Stimulated activated CD4-positive, alpha-beta T cell treated with anti-CD3 and anti-CD28 coated beads, Interleukin-2, amount 100 ng/mL, for 24 hours (primary cell): ENCODE measurements at places on chromosomes 12 and 14.

DNA sequence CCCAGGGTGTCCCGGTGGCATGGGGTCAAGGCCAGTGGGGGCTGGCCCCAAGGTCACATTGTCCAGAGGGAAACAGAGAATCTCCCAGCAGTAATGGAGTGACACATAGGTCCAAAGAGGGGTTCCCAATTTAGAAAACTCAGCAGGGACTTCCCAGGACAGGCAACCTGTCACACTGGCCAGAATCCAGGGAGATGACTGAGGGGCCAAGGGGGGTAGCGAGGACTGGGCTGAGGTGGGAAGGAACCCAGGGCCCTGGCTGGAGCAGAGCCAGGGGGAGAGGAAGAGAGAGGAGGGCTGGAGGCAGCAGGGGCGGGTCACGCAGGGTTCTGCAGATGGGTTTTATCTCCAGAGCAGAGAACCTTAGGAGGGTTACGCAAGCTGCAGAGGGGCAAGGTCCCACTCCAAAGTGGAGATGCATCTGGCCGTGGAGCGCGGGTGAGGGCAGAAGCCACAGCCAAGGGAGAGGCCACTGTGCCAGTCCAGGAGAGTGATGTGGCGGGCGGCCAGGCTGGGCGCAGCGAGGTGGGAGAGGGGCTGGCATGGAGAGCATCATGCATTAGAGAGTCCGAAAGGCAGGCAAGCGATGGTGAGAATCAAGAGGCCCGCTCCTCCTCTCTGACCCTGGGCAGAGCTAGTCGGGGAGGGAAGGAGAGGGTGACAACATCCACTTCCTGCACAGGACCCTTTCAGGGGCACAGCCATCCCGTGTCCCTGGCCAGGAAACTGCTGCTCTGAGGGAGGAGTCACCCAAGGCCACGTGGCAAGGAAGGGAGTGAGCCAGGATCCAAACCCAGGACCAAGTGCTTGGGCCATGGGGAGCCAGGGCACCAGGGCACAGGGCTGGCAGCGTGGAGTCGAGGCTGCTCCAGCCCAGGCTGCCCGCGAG lies 29.0 kb downstream of the NCOR2 start:
- no peak for DNase-seq

DNA sequence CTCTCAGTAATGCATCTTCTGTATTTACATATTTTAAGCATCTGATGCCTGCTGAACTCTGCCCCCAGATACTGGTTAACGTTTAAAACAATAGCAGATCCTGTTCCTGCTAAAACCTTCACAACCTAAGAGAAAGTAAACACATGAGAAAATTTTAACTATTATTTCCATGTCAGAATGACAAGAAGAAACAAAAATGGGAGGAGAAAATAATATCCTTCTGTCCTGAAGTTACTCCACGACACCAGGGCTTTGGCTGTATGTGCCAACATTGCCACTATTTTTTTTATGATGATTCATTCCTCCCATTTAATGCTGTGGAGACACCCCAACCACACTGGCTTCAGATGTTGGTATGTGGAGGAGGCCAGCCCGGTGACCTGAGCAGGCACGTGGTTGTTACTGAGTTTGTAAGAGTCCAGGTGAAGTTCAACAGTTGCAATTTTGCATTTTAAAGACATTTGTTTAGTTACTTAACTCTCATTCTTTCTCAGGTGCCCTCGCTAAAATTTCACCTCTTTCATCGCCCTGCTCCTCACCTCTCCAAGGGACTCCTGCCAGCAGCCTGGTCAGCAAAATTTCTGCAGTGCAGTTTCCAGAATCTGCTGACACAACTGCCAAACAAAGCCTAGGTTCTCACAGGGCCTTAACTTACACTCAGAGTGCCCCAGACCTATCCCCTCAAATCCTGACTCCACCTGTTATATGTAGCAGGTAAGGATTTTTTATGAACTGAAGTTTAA lies 65.5 kb upstream of the SLCO1C1 start:
- DNase-seq, result no peak

DNA sequence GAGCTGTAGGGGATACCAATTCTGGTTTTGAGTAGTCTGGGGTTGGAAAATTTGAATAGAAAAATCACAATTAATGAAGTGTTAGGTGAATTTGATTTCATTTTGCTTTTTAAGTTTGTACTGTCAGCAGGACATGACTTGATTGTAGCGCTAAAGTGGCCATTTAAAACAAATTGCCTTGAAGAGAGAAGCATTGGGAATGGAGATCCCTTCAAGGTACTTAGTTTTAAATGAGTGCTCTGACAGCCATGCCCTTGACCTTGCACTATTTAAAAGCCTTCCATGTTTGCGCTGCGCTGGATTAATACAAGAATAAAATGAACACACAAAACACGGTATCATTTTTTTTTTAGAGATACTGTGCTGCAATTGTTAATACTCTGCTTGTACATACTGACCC lies 345.9 kb downstream of the NAV3 start:
- DNase-seq, result no peak

DNA sequence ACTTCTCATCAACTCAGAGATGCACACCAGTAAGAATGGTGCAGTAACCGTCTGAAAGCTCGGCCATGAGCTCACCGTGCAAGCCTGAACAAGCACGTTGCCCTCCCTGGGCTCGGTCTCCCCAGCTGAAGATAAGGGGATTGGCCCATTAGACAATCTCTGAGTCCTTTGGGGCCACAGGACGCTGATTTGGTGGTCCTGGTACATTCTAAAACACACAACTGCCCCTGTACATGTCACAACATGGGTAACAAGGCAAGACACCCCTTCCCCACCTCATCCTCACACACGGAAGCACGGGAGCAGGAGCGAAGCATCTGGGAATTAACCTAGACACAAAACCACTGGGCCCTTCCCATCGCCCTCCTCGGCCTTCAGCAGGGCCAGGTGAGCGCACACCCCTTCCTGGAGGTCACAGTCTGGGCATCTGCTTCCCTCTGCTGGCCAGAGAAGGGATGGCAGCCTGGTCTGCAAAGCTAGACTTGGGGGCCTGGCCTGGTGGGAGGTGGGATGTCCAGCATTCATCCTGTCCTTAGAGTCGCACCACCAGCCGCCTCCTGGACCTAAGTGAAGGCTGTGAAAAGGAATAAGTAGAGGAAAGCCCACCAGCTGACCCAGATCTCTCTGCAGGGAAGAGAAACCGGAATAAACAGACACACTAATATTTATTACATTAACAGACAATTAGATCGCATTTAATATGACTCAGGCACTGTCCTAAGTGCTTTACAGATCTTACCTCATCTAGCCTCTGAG lies 18.9 kb upstream of the SMUG1 start:
- DNase-seq, result peak; percentile 86

DNA sequence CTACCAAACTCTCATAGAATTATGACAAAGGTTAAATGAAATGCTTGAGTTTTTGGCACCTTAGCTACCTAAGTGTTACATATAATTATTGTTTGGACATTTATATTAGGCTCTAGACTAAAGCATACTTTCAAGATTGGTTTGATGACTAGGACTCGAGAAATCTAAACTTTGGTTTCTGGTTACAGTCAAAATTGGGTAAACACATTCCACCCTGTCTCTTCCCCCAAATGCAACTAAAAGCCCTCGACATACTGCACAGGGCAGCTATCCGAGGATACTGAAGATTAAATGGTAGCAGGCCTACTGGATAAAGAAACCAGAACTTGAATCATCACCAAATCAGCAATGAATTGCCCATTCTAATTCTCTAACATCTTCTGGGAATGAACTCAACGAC lies 369.1 kb downstream of the PRKD1 start:
- no peak for DNase-seq

GRCh38 chr14:75162631-75163030 lies 13.8 kb downstream of the TMED10 start:
- DNase-seq, result no peak

DNA sequence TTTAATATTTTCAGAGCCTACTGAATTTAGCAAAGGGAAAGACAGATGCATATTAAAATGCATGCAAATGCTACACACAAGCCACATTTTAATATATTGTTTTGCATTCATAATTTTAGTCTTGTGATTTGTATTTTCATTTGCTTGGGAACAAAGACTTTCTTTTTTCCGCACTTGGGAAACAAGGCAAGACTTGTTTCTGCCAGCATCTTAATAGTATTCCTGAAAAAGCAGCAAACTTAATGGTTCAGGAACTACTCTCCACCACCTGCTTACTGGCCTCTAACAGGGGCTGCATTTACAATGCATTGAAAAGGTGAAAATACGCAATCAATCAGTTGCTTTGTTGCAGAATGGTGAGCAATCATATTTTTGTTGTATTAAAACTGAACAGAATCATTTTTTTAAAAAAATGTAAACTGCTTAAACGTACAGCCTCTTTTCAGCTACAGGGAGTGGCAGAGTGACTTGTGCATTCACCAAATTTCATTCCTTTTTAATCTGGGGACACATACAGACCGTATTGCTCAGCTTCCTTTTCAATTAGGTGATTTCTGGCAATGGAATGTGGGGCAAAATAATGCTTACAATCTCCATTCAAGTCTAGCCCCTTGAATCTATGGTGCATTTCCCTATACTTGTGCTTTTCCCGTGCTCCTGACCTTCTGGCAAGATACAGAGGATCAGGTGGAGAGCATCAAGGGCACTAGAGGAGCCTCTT lies 144.1 kb upstream of the BTG1 start:
- no peak for DNase-seq

DNA sequence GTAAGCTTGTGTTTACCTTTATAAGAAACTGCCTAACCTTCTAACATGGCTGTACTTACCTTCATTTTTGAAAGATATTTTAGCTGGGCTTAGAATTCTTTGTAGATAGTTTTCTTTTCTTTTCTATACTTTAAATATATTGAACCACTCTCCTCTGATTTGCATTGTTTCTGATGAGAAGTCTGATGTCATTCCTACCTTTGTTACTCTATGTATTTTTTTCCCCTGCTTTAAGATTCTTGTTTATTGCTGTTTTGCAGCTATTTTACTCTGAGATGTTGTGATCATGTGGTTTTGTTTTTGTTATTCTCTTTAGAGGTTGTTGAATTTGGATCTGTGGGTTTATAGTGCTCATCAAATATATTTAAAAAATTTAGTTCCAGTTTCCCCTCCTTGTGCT lies 31.8 kb downstream of the CNOT2 start:
- DNase-seq, result no peak

DNA sequence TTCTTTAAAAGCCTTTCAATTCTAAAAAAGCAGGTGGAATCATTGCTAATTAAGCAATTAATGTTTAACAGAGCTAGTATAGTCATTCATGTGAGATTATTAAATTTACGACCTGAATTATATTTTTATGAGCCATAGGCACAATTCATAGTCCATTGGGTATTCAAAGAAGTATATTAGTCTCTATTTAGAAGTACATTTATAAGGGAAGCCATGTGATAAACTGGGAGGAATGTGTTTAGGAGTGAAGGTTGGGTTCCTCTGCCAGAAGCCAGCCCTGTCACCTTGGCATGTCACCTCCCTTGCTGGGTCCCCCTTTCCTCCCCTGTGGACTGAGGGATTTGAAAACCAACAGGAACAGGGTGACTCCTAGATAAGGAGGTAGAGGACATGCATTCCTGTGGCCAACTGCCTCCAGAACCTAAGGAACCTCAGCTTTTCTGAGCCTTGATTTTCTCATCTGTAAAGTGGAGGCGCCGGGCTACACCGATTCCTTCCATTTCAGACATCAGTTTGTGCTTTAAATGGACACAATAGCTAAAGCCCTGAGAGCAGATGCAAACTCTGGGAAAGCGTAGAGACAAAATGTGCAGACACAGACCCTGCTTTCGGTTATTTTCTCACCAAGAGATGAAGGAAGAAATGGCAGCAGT lies 5.4 kb upstream of the KRT2 start:
- DNase-seq, result no peak

- DNase-seq, result no peak
Observed at GRCh38 chr12:19138551-19138950, 9.0 kb downstream of the PLEKHA5 start.

- DNase-seq, result no peak
Observed at GRCh38 chr12:4579305-4580102, 17.5 kb downstream of the DYRK4 start.

GRCh38 chr12:102962986-102963385 lies 5.5 kb downstream of the ASCL1 start:
- no peak for DNase-seq

DNA sequence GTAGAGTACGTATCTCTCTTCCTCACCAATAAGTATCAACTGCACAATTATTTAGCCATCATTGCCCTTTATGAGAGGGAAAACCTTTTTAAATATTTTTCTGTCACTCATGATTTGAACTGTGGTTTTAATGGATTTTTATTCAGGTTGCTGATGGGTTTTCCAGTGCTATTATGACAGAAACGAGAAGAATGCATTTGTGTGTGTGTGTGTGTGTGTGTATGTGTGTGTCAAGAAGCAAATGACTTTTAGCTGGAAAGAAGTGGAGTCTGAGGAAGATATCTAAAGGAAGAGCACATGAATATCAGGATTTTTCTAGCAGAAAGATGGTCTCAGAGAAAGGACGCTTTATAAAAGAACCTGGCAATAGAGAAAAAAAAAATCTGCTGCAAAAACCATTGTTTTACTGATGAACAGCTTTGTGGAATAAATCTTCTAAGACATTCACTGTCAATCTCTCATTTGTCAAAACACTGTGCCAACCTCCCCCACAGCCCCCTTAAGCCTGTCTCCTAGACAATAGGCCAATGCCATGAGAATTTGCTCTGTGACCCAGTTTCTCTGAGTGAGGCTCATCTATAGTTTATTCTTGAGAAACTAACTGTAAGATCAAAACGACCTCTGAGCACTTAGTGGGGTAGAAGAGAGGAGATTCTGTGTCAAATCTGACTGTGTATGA lies 417.7 kb downstream of the FLRT2 start:
- no peak for DNase-seq

DNA sequence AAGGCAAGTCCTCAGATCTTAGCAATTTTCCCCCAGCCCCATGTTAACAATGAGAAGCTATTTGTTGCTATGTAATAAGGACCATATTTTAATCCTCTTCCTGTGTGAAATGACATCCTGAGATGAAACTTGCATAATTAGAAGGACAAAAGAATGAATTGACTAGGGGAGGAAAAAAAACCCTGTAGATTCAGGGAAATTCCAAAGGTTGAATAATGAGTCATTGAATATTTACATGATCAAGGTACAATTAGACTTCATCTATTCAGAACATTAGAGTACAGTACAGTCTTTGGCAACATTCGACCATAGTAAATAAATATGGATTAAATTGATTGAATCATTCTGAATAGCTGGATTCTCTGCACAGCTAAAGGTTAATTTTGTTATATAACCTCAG lies 9.4 kb downstream of the MYBPC1 start:
- DNase-seq, result no peak

DNA sequence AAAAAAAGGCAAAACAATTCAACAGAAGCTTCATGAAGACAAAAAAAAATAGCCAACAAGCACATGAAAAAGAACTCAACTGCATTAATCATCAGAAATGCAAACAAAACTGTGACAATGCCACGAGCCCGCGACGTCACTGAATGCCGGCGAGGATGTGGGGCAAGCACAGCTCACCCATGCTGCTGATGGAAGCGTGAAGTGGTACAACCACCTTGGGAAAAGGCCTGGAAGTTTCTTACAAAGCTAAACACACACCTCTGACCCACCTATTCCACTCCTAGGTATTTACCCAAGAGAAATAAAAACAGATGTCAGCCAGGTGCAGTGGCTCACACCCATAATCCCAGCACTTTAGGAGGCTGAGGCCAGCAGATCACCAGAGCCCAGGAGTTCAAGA lies 10.5 kb downstream of the BTBD6 start:
- no peak for DNase-seq
